CD4-positive, alpha-beta T cell treated with Interleukin-17A for 1 hour (primary cell): ENCODE measurements at places on chromosomes 1 and 21.

DNA sequence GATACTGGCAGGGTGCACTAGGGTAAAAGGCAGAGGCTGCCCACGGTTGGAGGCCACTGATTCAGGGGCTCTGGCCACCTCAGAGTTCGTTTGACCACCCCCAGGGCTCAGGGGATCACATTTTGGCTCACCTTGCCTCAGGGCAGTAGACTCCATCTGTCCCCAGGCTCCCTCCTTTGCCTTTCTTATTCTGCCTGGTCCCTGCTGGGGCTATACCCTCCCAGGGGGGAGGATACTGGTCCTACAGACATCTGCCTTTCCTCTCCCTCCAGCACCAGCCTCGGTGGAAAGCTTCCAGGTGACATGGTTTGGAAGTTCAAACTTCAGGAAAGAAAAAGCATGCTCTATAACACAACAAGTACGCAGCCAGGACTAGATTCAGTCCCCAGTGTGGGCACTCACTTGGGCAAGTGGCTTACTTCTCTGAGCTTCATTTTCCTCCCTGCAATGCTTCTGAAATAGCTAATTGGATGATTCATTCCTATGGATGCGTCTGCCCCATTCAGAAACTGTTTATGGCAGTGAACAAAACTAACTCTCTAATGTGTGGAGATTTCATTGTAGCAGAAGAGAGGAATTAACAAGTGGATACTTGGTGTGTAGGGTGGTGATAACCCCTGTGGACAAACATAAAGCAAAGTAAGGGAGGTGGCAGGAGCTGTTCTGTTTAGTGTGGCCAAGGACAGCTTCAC is 154.8 kb downstream of the TRABD2B start:
- no peak for DNase-seq

DNA sequence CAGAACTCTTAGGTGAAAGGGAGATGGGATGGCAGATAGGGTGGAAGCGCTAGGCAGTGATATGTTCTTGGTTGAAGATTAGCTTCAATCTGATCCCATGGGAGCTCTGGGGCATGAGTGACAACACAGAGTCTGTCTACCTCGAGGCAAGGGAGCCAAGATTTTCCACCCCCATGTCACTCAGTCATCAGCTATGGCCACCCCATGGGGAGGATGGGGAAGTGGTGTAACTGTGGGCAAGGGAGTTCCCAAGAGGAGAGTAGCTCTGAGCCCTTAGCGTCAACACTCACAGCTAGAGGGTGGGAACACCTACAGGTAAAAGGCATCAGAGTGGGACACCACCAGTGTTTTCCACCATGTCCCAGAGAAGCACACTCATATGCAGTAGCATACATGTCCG is 30.3 kb upstream of the C1QA start:
- no peak for DNase-seq

GRCh38 chr1:18175530-18176377 is 68.2 kb downstream of the IGSF21 start:
- DNase-seq, result no peak

- no peak for DNase-seq
Measured at GRCh38 chr21:14736672-14737071, 190.6 kb upstream of the SAMSN1 start.

- DNase-seq, result no peak
Measured at GRCh38 chr1:91076834-91077233, 55.0 kb upstream of the ZNF644 start.

DNA sequence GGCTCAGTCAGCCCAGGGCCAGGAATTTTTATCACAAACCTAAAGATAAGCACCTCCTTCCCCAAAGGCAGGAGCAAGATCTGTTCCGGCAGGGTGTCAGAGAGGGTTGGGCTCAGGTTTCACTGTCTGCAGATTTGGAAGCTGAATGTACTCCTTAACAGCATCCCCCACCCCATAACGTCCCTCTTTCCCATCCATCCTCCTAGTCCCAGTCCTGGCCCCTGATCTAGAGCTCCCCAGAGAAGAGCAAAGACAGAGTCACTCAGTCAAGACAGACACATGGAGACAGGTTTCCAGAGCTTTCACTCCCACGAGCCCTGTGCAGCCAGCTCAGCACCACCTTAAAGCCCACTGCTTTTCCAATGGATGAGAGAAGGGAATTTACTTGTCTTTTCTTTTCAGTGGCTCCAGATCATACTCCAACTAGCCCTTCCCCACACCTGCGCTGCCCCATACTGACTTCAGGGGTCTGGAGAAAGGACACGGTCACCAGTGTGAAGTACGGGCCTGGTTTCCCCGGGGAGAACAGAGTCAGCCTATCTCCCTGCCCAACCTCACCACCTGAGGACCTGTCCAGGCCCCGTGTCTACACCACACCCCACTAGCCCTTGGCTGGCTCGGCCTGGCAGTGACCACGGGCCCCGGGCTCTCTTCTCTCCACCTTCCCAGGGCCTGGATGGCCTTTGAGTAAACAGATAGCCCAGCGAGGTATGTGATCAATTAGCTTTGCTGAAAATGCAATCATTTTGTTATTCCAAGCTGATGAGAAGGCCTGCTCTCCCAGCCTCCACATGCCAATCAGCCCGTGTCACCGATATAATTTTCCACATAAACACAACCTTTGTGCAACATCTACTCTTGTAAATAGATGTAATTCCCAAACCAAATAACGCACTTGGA is 249.1 kb downstream of the FOXD2 start:
- no peak for DNase-seq

GRCh38 chr1:92551916-92552315 is 65.2 kb upstream of the GFI1 start:
- no peak for DNase-seq
